NCI-H1930 (cell line): ENCODE measurements at places on chromosomes 5 and 9.

DNA sequence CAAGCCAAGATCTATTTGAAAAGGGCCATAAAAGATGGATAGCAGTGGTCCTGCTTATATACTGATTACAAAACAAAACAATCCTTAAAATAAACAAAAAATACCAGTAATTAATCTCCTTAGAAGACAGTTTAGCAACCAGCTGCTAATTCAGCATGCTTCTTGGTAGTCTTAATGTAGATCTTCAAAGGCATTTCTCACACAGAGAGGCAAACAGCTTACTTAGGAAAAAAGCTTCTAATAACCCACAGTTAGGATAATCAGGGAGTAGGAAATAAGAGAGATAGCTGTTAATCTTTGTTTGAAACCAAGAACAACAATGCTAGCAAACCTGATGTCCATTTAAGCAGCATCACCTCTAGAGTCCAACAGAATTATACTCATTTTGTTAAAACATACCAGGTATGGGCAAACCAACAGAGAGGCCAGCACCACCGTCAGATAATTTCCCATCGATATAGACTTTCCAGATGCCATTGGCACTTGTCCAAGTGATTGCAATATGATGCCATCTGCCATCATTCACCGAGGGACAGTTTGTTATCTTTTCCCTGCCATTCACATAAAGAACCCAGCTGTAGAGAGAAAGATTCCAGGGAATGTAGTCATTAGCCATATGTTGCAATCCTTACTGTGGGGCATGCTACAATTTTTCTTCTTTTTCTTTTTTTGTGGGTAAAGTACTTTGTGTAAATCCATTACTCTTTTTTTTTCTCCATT, 105.6 kb upstream of the TXNDC8 start:
- peak; percentile 32 for DNase-seq

DNA sequence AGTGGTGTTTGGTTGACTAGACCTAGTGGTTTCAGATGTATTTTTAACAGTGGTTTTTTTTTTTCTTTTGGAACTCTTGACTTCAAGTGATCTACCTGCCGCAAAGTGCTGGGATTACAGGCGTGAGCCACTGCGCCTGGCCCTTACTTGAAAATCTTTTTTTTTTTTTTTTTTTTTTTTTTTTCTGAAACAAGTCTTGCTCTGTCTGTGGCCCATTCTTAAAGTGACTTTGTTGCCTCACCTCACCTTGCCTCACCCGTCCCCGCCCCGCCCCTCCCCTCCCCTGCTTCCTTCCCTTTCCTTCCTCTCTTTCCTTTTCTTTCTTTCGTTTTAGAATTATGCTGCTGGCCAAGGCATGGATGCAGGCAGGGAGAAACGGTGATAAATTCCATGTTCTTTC, 26.0 kb downstream of the GPBP1 start:
- DNase-seq, result no peak

DNA sequence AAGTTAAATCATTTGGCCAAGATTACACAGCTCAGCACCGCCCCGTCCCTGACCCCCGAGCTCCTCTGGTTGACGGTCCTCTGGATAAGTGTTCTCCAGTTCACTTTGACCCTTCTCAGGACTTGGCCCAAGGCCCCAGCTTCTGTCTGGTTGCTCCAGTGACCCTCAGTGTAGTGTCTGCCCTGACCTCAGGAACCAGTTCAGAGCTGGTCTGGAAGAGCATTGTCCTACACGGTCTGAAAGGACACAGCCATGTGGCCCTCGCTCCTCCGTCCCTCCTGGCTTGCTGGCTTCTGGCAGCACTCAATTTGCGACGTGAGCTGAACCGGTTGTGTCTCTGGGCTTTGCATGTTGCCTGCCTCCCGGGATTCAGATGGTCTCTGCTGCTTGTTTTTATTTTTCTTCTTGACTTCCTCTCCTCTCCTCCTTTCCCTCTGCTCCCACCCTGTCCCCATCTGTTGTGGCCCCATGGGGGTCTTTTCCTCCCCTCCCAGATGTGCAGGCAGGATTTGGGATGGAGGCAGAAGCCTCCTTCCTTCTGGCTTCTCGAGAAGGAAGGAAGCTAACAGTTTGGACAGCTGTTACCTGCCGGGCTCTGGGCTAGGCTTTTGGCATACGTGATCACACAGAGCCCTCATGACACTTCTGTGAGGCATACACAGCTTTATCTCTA, 72.0 kb downstream of the PPARGC1B start:
- DNase-seq, result no peak

GRCh38 chr9:121217609-121218292, 16.1 kb upstream of the RAB14 start:
- no peak for DNase-seq

GRCh38 chr5:22250528-22250927, 602.6 kb downstream of the CDH12 start:
- no peak for DNase-seq

DNA sequence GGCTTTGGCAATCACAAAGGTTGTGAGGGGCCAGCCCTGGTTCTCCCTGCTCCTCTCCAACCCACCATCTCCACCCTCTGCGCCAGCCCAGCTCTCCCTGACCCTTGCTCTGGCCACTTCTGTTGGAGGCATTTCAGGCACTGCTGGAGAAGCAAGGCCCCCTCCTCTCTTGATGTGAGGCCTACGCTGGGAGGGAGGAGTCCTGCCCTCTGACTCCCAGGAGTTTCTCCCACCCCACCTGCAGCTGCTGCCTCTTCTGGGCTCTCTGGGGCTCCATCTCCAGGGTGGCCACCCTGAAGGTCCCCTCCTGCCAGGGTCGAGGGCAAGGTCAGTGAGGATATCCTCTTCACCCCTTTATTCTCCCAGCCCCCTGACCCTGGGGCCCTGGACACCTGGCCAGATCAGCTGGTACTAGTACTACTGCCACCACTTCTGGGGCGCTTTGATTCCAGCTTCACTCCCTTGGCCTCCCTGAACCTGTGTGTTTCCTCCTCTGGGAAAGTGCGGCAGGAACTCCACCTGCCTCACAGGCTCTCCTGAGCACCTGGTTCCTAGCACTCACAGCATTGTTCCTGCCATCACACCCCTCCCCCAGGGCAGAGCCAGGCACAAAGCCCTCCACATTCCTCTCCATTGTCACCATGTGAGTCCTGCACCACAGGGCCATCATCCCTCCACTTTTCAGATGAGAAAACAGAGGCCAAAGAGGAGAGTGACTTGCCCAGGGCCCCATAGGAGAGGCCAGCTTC, 23.8 kb upstream of the TDRD7 start:
- no peak for DNase-seq

DNA sequence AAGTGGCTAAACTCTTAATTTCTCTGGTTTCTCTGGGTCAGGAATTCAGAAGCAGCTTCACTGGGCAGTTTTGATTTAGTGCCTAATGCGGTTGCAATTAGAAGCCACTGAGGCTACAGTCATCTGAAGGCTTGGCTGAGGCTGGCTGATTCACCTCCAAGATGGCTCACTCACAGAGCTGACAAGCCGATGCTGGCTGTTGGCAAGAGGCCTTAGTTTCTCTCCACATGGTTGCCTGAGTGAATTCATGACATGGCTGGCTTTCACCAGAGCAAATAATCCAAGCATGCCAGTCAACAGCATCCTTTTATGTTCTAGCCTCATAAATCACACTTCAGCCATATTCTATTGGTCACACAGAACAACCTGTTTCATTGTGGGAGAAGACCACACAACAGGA, 2.8 kb upstream of the CDK7 start:
- DNase-seq, result no peak

DNA sequence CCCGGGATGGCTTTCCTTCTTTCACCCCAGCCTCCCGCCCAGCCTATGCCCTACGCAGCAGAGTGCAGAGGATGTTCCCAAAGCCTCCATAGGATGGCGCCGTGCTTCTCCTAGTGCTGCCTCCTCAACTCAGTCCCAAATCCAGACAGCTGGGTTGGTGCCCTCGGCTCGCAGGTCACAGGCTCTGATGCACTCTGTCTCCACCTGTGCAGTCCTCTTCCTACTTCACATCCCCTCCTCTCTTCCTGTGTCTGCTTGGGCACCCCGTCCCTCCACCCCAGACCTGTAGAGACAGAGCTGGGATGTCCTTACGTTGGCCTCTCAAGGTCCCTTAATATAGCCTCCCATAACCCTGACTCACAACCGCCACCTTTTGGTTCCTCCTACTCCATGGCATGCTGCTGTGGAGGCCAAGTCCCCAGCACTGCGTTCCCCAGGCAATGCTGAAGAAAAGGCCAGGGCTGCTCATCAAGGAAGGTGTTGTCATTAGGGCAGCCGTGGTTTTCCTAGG, 314.4 kb downstream of the GADD45G start:
- no peak for DNase-seq

DNA sequence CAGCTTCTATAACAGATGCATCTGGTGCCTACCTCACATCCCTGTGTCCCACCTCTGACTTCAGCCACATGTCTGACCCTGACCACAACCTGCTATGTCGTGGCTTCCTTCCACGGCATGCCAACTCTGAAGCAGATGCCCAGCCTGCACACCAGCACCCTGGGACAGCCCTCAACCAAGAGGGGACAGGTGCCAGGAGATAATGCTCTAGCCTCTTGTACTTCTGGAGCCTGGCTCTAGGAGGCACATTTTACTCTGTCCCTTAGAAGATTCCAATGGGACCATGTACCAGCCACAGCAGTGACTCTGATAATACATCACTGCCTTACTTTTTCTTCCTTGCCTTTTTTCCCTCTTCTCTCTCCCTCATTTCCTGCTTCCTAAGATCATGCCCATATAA, 51.4 kb downstream of the EBF1 start:
- DNase-seq, result no peak

DNA sequence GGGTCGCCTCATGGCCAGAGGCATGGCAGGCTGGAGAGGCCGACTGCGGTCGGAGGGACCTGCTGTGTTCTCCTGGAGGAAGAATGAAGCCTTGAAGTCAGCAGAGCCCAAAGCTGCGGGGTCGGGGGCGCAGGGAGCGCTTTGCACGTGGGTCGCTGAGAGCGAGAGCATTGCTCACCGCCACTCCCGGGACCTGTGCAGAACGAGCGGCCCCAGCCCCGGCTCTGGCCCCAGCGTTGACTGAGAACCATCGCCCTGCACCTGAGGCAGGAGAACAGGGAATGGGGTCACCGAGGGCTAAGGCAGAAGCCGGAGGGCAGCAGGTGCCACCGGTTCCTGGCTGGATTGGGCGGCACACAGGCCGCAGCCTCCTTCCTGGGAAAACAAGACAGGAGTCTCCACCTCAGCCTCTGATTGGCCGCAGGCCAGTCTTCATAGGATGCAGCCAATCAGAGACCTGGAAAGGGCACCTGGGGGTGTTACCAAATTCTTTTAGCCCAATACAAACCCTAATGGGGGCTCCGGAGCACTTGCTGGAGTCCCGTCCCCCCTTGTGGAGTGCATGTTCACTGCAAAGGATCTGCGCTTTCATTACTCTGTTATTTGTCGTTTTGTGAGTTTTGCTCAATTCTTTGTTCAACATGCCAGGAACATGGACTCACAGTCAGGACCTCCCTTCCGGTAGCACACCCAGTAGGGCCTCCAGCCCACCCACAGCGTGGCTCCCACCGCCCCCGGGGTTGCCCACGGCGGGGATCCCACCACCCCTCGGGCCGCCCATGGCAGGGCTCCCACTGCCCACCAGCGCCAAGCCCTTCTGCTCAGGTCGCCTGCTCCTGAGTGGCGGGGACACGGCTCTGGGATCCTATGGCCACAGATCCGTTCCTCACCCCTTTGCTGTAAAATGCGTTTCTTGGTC, 24.7 kb upstream of the SLC6A19 start:
- no peak for DNase-seq

- DNase-seq, result no peak
Measured at GRCh38 chr5:61286446-61287132, 45.5 kb upstream of the ZSWIM6 start.

DNA sequence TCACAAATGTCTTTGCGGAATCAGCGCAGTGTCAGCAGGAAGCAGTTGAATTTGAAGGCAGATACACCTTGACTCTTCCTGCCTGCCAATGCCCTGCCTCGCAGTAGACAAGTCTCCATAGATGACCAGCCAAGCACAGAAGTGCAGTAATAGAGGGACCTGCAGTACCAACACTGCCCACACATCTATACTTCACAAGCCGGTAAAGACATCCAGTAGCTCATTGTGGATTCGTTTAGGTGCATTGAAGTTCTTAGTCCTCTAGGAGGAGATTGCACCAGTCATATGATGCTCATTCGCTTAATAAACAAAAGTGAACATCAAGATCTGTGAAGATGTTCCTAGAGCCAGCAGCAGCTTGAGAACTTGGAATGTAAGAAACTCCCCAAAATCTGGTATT, 7.1 kb upstream of the IFNA2 start:
- no peak for DNase-seq

- no peak for DNase-seq
Measured at GRCh38 chr5:21765406-21765805, 1087.7 kb downstream of the CDH12 start.

GRCh38 chr5:83895860-83896259, 175.2 kb upstream of the HAPLN1 start:
- no peak for DNase-seq

DNA sequence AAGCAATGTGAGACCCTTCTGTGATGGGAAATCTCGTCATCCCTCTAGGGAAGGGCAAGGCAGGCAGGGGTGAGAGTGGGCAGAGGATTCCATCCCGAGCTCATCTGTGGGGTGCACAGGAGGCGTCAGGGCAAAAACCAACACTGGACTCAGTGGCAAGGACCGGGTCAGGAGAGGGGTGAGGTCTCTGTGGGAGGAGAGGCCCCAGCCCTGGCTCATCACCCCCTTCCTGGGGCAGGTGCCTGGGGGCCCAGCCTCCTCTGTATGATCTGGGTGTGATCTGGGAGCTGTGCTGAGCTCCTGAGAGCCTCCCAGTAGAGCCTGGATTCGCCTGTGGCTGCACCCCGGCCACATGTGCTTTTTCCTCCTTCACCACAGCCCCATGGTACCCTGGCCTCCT, 597 bp downstream of the SPATA31E1 start:
- DNase-seq, result no peak

GRCh38 chr5:132887283-132887682, 13.8 kb downstream of the LEAP2 start:
- DNase-seq, result no peak

DNA sequence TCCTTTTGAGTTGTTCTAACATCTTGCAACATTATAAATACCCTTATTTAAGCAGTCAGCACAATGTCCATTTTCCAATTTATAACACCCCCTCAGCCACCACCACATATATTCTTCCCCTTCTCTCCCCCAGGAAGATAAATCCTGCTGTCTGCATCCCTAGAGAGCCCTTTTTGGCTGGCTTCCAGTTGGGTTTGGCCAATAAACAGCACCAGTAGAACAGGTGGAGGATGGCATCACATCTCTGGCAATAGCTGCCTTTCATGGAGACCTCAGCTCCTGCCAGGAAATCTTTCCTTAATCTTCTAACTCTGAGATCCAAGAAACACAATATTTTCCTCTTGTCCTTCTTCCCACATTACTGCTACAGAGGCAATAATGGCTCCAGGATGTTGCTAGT, 53.7 kb downstream of the TRIM36 start:
- DNase-seq, result no peak

GRCh38 chr9:75889577-75889976, 896 bp upstream of the PCSK5 start:
- no peak for DNase-seq

- no peak for DNase-seq
Measured at GRCh38 chr9:131429121-131430012, 35.5 kb downstream of the PRRC2B start.
